ENCODE measurements at places on chromosomes 3 and 15.

DNA sequence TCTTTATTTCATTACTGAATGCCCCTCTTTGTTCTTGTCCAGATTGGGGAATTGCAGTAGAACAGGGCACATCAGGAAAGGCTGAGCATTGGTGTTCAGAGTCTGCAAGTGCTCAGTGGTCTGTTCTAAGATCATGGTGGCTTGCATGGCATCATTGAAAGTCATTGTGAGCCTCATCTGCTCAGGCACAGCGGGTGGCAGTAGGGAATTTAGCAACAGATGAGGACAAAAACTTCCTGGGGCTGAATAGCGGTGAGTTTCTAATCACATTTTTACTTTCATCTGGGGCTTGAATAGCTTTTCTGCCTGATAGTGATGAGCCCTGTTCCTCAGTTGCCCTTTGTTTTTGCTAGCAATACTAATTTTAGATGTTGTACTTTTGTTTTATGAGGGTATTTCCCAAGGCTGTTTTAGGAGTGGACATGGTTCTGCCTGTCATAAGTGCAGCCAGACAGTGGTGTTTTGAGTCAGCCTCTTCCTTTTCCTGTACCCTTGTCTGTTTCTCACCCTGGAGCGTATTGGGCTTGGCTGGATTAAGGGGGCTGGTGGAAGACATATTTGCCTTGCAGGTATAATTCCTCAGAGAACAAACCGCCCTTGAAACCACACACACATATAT is 127.2 kb upstream of the IL12A start:
- DNase-seq: no peak

DNA sequence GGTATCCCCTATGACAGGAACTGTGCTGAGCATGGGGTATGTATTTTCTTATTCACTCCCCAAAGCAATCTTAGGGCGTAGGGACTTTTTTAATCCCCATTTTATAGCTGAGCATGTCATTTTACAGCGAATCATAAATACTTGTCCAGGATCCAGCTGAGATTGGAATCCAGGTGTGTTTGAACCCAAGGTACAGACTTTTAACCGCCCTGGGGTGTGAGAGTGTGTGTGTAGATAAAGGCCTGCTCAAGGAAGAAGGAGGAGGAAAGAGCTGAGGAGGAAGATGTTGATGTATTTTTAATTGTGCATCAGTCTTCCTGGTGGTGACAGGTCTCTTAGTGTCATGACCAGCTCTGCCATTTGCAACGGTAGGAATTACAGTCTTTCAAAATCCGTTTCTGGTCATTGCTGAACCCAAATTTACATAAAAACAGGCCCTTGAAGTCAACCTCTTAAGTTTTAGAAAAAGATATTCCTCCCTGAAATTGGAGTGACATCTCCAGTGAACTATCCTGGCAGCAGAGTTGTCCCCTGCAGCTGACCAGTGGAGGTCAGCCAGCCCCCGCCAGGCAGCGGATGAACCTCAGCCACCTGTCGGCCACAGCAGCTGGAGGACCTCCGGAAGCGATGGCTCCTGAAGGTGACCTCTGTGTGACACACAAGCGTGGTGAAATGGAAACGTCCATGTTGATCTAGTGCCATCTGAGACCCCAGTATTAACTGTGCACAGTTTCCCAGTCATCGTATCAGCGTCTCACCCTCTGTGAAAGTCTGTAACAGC is 92.8 kb upstream of the MITF start:
- DNase-seq: no peak

GRCh38 chr15:42324308-42324707 is 35.0 kb upstream of the CAPN3 start:
- no peak for DNase-seq

DNA sequence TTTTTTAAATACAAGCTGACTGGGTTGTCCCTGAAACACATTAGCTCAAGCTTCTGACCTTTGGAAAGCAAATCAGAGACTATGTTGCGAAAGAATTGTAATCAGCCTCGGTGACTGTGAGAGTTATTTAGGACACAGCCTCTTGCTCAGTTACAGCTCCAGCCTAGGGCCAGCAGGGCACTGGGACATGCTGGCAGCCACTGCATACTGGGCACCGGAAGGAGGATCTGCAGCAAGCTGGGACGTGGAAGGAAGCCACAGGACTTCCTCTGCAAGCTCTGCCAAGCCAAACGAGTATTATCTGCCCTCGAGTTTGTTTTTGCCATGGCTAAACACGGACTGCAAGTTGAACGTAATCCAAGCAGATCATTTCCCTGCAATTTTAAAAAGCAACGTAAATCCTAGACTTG is 24.4 kb upstream of the COPG1 start:
- DNase-seq: peak; percentile 82

DNA sequence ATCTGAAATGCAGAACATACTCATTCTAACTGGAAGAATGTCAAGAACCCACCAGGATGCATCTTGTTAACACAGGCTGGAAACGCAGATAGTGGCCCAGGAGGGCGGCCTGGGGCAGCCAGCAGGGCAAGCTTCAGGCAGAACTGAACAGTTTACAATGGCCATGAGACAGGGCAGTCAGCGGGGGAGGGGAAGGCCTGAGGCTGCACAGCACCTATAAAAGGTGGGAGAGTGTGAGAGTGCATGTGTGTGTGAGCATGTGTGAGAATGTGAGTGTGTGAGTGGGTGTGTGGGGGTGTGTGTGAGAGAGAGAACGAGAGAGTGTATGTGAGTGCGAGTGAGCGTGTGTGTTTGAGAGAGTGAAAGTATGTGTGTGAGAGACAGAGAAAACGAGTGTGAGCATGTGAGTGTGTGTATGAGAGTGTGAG is 26.8 kb upstream of the SLCO2A1 start:
- DNase-seq: no peak

- DNase-seq: peak; percentile 73
Observed at GRCh38 chr3:42780892-42781700, 8.0 kb upstream of the CCDC13 start.

DNA sequence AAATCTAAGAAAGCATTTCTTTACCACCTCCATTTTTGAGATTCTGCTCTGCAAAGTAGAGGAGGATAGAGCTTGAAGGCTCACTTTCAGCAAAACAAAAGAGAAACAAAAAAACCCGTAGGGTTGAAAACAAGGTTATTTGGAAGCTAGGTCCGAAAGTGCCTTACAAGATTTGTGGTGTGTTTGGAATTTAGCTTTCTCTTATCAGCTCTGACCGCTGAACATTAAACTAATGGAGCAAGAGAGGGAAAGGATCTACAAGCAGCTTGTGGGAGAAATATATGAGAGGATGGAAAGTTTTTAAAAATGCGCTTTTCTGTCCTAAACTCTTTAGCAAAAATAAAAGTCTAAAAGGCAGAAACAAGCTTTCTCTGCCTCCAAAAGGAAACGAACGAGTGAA is 545.5 kb downstream of the NTRK3 start:
- no peak for DNase-seq

DNA sequence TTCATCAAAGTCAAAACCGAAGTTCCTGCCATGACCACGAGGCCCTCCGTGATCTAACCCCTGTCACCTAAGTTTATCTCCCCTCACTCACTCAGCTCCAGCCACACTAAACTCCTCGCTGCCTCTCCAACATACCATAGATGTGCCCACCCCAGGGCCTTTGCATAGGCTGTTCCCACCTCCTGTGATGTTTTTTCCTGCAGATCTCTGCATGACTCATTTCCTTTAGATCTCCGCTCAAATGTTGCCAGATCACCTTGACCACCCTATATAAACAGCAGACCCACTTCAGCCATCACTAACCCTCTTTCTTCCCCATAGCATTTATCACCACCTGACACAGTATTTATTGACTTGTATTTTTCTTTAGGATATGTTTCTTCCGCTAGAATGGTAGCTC is 58.5 kb downstream of the HRH1 start:
- no peak for DNase-seq

DNA sequence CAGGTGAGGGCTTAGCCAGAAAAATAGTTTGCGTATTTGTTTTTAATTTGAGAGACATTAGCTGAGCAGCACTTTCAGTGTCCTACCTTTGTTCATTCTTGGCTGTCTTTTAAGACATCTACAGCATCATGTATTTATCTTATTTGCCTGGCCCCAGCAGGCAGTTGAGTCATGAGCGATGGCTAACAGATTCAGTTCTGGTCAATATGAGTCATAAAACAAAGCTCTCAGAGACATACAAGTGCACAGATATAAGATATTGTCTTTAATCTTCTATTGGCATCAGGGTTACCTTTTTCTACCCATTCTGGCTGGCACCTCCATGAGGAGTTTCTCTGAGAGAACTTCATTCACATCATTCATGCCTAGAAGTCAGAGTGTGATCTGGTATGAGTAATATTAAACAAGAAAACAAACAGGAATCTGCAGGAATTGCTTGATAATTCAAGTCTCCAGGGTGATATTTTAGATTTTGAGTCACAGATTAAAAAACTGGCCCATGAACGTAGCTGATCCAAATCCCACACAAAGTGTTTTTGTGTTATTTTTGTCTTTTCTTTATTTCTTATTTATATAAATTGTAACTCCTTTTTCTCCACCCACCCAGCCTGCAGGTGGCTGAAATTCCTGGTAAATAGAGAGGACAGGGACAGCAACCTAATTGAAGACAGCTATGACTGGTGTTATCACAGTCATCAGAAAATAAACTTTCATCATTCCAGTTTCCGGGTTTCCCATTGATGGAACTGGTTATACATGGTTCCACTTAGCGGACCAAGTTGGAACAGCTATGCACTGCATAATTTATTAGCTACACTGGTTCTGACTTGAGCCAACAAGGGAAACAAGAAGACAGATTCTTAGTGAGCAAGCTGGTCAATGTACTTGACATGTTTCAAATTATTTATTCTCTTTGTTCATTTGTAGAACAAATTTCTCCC is 47.3 kb downstream of the PLSCR2 start:
- DNase-seq: peak; percentile 74

- peak; percentile 37 for DNase-seq
Observed at GRCh38 chr15:72342385-72342784, 22.4 kb upstream of the CELF6 start.

GRCh38 chr3:21830541-21830940 is 79.5 kb upstream of the ZNF385D start:
- DNase-seq: no peak

DNA sequence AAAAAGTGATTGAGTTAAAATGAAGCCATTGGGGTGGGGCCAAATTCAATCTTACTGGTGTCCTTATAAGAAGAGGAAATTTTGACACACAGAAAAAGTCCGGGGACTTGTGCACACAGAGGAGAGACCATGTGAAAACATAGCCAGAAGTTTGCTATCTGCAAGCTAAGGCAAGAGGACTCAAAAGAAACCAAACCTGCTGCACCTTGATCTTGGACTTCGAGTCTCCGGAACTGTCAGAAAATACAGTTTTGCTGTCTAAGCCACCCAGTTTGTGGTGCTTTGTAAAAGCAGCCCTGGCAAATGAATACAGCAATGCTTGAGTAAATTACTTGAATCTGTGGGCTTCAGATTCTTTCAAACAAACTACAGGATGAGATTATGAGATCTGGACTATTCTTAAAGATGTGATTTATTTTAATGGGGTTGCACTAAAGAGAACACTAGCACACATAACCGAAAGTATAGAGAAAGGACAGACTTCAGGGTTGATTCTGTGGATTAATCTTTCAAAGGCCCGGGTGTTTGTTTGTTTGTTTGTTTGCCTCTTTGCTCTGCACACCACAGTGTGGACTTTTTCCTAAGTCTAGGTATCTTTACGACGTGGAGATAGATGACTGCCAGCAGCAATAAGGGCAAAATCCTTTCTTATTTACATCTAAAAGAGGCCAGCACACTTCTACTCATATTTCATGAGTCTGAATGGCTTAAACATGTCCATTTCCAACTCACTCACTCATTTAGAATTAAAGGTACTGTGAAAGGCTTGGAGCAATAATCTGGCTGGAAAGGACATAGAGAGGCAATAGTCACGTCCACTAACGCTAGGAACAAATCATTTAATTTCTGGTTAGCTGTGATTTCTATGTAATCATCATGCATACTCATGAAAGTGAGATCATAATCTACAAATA is 53.9 kb upstream of the SSR3 start:
- no peak for DNase-seq

DNA sequence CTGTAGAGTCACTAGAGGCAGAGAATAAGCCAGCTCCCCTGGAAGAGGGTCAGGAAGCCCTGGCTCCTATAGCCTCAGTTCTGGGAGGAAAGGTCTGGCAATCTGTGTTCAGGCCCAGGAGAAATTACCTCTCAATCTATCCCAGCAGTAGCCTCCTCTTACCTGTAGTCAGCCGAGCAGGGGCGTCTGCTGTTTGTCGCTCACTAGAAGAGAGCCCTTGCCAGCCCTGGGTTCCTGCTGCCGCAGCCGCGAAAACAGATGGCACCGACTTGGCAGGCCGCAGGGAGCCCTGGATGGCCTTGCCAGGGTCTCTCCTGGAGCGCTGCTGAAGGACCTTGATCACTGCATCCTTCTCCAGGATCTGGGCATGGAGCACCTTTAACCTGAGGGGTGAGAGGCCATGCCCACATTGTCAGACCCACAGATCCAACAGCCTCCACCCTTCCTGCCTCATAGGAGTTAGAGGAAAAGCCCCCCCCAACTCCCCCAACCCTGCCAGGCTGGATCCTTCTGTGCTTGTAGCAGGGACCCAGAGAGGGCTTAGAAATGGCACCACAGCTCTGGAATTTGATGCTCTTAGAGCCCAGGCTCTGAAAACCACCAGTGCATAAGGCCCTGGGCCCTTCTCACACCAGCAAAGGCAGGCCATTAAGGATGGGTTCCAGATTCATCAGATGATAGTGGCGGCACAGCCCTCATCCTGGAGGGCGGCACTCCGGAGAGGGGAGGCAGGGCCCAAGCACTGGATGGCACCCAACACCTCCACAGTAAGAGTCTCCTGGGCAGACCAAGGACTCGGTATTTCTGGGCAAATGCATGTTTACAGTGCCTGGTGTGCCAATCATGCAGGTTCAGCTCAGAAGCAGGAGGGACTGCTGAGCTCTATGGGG is 14.9 kb downstream of the AMOTL2 start:
- no peak for DNase-seq

GRCh38 chr15:79595306-79595705 is 163.2 kb downstream of the MINAR1 start:
- DNase-seq: no peak

GRCh38 chr3:12421132-12421531 is 63.1 kb upstream of the TSEN2 start:
- no peak for DNase-seq

- DNase-seq: peak; percentile 10
Observed at GRCh38 chr3:185318141-185318540, 44.8 kb upstream of the MAP3K13 start.

GRCh38 chr3:105662306-105662705 is 206.5 kb downstream of the CBLB start:
- no peak for DNase-seq

DNA sequence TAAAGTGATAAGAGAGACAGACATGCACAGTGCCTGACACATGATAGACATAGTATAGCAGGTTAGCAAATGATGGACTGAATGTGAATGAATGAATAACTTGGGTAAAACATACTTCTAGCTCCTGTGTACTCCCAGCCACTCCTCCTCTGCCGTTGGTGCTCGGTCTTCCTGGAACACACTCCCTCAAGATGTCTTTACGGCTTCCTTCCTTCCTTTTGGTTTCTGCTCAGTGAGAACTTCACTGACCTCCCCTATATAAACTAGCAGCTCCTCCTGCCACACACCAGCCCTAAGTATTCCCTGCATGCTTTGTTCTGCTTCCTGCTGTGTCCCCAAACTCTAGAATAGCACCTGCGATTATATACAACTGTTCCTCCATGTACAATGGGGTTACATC is 50.2 kb downstream of the RAD54L2 start:
- DNase-seq: no peak

GRCh38 chr3:126370055-126370454 is 12.8 kb upstream of the KLF15 start:
- no peak for DNase-seq

Data from HT-29 (cell line).